ENCODE measurements at places on chromosomes 3 and 15.

- DNase-seq, result no peak
Observed at GRCh38 chr15:101173233-101174119, 78.4 kb downstream of the CHSY1 start.

- no peak for DNase-seq
Observed at GRCh38 chr3:195410546-195410945, 32.3 kb downstream of the ACAP2 start.

- DNase-seq, result no peak
Observed at GRCh38 chr3:118168175-118168574, 866.5 kb downstream of the IGSF11 start.

DNA sequence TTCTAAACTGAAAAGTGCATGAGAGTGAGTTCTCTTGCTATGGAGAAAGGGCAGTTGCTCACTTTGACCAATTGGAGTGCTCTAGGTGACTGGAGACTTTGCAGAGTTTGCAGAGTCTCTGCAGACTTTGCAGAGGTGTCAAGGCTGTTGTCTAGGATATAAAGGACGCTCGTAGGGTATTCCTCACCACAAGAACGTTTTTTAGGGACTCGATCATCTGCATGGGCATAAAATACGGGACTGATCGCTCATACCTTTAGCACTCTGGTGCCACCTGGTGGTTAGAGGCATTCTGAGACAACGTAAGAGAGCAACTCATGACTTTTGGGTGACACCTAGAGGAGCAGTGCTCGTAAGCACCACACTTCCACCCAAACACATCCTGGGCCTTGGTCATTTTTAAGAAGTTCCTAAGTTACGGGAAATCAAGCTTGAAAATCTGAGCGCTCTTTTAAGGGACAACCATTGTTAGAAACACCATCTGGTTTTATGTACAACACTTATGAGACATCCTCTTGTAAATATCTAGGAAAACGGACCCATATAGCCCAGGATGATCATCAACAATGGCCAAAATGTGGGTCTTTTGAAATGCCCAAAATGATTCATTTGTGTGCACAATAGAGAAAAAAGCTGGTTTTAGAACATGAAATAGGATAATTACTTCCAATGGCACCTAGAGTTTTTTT, 51.6 kb upstream of the XCR1 start:
- DNase-seq, result peak; percentile 80

- DNase-seq, result no peak
Observed at GRCh38 chr3:4588466-4588865, 95.3 kb downstream of the ITPR1 start.

- DNase-seq, result no peak
Observed at GRCh38 chr3:158775426-158776410, 26.1 kb upstream of the MFSD1 start.

- no peak for DNase-seq
Observed at GRCh38 chr3:62554264-62554799, 181.0 kb upstream of the FEZF2 start.

DNA sequence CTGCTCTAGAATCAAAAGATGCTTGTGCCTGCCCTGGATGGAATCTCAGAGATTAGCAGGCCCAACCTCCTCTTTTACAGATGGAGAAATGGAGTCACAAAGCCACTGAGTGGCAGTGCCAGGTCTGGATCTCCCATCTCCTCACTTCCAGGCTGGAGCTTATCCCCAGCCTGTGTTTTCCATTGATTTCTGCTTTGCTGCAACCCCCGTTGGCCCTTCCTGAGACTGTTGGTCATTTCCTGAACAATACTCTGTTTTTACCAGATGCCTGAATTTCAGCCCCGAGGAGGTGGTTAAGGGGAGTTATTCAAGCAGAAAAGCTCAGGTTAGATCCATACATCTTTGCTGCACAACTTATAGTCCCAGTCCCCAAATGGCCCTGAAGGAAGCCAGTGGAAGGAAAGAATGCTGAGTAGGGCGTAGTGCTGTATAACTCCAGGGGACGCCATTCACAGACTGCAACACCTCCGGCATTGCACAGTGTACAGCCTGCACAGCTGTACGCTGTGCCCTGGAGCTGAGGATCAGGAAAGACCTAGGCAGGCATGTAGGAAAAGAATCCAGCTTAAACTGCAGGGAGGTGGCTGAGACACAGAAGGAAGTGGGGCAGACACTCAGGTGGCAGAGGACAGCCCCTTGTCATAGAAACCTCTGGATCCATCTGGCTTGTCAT, 77.5 kb downstream of the RPLP1 start:
- no peak for DNase-seq
